Right hindlimb (tissue), 1 donor: ENCODE measurements at places on chromosomes 3 and 15.

GRCh38 chr3:143831994-143832393 lies 16.3 kb downstream of the SLC9A9 start:
- no peak for DNase-seq

GRCh38 chr3:145900056-145900829 lies 260.7 kb downstream of the PLOD2 start:
- no peak for DNase-seq

DNA sequence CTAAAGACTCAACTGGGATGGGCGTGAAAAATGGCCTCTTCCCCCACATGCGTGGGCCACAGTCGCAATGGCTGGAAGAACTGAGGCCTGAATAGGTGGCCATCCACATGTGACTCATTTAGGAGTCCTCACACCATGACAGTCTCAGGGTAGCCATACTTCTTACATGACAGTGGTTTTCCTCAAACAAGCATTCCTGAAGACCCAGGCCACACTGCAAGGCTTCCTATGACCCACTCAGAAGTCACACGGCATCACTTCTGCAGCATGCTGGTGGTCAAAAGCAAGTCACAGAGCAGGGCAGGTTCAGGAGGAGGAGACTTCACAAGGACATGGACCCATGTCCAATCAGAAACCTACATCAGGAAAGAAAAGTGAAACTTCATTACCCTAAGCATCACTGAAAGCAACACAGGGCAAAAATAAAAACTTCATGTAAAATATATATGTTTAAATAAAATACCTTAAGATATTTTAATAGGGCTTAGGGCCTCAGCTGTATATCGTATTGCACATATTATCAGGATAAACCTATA lies 257.1 kb downstream of the OPA1 start:
- no peak for DNase-seq

GRCh38 chr3:155886915-155887314 lies 16.5 kb downstream of the GMPS start:
- DNase-seq, result no peak

DNA sequence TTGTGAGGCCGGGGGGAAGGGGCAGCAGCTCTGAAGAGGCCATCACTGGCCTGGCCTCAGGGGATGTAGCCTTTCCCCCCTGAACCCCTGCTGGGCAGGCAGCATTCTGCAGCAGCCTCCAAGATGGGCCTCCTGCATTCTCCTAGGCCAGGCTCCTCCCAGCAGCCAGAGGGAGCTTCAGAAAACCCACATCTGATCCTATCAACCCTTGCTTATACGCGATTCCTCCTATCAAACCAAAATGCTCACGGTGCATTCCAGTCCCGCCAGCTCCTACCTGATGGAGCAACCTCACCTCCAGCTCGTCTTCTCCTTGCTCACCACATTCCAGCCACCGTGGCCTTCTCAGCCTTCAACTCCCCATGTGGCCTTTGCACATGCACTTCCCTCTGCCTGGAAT lies 85.7 kb downstream of the MEGF11 start:
- DNase-seq, result no peak

DNA sequence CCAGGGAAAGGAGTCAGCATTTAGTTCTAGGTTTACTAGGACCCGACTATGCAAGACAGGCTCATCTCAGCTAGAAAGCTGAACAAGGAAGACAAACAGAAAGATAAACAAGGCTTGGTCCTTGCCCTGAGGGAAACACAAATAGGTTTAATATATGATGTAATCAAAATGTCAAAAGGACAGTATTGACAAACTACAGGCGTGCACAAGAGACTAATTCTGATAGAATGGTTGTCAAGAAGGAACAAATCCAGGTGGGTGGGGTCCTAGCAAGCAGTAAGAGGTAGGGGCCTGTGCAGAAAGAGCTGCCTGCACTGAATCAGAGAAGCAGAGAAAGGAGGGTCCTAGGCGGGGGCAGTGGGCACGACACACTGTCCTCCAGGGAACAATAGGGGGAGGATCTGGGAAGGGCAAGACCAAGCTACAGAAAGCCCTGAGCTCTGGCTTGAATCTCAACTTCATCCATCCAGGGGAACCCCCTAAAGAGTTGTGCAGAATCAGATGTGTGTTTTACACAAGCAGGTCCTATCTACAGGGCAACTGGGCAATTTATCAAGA lies 23.4 kb downstream of the RFTN1 start:
- DNase-seq, result no peak

GRCh38 chr3:59043391-59043790 lies 6.4 kb downstream of the CFAP20DC start:
- DNase-seq, result no peak

DNA sequence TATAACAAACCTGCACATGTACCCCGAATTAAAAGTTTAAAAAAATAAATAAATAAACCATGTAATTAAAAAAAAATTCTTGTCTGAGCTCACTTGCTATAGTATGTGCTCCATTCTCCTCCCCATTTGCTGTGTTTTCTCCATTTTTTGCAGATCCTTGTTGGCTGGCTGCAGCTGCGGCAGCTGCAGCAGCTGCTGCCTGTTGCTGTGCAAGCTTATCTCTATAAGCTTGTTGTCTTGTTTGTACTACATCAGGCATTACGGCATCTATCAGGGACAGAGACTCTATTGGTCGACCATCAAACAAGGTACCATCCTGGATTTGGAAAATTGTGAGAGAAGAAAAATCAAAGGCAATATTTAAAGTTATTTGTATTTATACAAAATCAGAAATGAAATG lies 145.9 kb downstream of the TBL1XR1 start:
- peak; percentile 64 for DNase-seq

- no peak for DNase-seq
Observed at GRCh38 chr3:184160456-184160855, 5.3 kb downstream of the DVL3 start.

DNA sequence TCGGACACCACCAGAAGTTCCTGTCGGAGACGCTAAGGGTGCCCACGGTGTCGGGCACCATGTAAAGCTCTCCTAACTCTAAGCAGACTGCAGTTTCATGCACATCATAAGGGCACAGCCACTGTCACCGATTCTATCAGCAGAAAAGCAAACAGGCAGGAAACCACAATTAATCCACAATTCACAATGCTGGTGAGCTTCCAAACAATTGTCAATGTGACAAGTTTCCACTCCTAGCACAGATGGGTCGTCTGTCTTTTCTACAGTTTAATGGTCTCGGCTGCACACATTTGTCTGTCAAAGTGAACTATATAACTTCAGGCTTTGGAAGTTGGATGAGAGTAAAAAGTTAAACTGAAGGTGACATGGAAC lies 8.8 kb upstream of the OCA2 start:
- no peak for DNase-seq

GRCh38 chr3:154783521-154783931 lies 296.6 kb upstream of the MME start:
- no peak for DNase-seq

DNA sequence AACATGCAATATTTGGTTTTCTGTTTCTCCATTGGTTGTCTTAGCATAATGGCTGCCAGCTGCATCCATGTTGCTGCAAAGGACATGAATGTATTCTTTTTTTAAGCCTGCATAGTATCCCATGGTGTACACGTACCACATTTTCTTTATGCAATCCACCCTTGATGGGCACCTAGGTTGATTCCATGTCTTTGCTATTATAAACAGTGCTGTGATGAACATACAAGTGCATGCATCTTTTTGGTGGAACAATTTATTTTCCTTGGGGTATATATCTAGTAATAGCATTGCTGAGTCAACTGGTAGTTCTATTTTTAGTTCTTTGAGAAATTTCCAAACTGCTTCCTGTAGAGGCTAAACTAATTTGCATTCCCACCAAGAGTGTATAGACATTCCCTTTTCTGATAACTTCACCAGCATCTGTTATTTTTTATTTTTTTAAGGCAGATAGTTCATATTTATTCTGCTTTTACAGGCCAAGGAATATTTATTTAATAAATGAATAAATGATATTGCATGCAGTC lies 62.4 kb upstream of the NPHP3 start:
- no peak for DNase-seq

DNA sequence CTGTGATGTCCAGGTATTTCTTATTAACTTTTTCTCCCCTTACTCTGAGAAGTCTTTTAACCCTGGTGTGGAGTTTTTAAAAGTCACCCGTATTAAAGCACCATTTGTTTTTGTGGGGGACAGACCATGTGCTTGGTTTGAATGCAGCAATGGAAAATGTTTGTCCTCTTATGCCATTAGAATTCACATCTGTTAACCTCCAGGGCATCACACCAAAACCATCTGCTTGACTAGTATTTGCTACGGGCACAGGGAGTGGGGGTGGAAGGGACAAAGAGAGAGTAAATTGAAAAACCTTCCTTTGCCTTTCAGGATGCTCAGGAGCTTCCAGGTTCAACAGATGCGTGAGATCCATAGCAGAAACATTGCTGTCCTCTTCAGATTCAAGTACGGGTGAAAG lies 61.4 kb upstream of the GOLGA8B start:
- DNase-seq, result no peak

DNA sequence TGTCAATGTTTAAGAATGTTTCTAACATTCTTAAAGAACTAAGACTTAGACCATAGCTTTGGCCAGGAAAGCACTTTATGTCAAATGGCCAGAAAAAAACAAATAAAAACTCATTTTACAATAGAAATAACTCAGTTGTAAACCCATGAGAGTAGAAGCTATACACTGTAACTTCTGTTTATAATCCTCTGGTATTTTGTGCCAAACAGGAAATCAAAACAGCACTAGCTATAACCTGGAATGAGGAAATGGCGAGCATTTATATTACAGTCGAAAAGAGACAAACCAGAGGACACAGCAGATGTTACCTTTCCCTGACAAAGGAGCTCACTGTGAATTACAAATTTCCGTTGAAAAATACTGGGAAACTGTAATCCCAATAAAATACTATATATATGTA lies 10.3 kb downstream of the GK5 start:
- DNase-seq, result no peak

DNA sequence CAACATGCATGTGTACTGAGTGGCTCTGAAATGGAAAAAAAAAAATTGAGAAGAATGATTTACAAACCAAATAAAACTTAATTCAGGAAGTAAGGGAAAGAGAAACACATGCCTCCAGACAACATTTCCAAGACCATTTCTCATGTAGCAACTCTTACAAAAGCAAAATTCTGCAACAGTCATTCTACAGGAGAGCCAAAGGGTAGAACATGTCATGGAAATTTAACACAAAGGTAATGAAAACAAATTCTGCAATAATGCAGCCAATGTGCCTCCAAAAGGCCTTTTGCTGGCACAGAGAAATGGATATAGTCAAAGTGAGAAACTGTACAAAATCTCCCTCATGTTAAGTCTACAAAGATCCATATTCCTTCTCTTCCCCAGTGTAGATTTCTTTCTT lies 4.0 kb downstream of the PEX11A start:
- no peak for DNase-seq

DNA sequence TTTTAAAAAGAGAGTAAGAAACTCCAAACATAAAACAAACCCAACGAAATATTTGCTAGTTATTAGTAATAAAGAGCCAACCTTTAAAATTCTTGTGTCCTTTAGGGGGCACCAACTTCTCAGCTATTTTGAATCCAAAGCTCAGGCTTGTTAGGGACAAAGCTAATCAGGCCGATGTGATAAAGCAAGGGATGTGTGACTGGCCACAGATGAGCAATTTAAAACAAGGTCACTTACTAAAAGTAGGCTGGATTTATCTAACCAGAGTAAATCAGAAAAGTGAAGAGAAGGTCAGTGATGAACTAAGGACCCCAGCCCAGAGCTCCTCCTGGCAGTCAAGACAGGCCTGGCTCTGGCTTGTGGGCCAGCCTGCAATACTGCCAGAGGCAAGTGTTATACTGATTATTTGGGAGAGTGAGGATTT lies 108.5 kb downstream of the CYP19A1 start:
- DNase-seq, result no peak

DNA sequence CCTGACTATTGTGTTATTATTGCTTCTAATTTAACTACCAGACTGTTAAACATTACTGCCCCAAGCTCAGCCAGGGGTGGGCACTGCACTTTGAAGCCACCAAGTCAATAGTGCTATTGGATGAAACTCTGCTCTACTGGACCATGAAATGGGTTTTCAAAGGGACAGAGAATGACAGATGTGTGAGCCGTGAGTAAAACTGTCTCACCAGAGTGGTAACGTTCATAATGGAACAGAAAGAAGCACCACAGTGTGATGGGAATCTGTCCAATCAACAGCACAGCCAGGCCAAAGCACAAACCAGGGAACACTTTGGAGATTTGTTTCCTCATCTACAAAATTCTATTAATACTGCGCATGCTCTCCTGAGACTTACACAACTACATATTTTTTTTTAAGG lies 171.8 kb upstream of the LPP start:
- DNase-seq, result no peak
